ENCODE measurements at places on chromosomes 6 and 20.
A peak's percentile ranks its signal among the peaks of the same experiment; 100 is the strongest.

DNA sequence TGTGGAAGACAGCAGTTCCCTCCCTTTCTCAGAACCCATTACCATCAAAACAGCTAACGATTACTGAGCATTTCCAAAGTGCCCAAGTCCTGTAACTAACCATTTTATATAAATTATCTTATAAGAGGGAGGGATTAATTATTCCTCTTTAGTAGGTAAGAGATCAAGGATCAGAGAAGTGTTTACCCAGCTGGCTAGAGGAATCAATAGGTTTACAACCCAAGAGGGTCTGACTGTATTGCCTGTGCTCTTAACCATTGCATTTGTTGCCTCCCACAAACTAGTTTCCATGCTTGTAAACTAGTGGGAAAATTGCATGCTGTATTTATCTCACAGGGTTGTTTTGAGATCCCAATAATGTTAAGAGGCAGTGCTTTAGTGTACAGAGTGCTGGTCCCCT is 3.7 kb upstream of the DBNDD2 start:
- no peak for DNase-seq

- no peak for DNase-seq
Observed at GRCh38 chr20:64040231-64041039, 4.5 kb downstream of the C20orf204 start.

- DNase-seq = no peak
Observed at GRCh38 chr20:20020908-20021307, 3.7 kb downstream of the NAA20 start.

GRCh38 chr6:113414511-113414910 is 442.6 kb upstream of the MARCKS start:
- DNase-seq = no peak

DNA sequence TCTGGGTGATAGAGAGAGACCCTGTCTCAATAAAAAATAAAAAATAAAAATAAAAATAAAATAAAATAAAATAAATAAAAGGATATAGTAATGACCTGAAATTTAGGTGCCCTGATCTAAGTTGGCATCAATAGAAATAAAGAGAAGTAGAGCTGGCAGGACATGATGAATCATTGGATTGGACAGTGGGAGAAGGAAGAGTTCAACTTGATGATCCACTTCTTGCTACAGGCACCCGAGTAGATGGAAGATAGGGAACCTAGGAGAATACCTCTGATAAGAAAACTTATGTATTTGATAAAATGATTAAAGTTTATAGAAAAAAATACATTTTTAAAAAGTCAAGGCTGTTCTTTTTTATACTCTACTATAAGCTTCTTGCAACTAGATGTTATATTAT is 79.0 kb downstream of the ADTRP start:
- no peak for DNase-seq

- DNase-seq = no peak
Observed at GRCh38 chr6:87575423-87575822, 14.4 kb downstream of the RARS2 start.

- no peak for DNase-seq
Observed at GRCh38 chr6:90274451-90275030, 22.1 kb downstream of the BACH2 start.

GRCh38 chr6:88808381-88808780 is 155.0 kb downstream of the RNGTT start:
- DNase-seq = no peak

- DNase-seq = no peak
Observed at GRCh38 chr6:147787417-147787816, 278.9 kb downstream of the SAMD5 start.

DNA sequence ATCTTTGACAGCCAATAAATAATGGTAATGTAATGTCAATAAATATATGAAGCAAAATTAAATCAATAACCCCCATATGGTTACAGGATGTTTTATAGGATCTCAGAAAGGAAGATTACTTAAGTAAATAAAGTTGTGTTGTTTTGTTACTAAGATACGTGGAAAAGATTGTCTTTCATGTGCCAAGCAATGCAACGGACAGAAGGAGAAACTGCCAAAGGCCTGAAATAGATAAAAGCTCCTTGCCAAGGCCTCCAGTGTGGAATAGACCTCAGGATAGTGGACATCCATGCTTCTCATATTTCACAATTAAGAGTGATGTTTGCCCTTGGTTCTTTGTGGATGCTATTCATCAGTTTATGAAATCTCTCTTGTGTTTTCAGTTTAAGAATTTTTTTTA is 16.4 kb upstream of the FNDC1 start:
- DNase-seq = no peak

DNA sequence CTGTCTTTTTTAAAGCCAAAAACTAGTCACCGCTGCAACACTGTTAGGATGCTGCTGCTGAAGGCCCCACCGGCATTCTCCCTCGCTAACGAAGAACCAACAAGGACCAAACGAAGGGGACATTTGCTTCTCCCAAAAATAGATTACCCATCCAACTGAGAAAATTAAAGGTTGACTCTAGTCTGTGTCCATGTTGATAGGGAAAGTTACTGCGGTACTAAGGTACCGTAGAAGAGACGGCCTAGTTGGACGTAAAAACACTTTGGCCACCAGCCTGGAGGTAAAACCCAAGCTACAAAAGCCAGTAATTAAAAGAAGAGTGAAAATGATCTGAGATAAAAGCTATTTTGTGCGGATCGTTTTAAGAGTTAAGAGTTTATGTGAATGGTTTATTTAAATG is 11.8 kb upstream of the FOXF2 start:
- DNase-seq = peak; percentile 7

GRCh38 chr6:65631711-65632110 is 75.3 kb downstream of the EYS start:
- DNase-seq = no peak

DNA sequence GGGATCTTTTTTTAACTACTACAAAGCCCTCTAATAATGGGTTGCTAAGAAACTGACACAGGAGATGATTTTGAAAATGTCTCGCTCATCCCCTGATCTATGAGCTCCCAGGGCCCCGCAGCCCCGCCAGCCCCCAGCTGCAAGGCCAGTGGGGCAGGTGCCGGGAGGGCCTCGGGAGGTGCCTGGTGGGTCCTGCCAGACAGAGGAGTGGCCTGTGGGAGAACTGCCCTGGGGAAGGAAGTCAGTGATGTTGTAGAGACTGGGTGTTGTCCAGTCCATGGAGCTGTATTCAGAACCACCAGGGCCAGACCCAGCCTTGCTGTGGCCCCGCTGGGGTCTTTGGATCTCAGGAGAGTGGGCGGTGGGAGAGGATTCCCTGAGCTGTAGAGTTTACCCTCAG is 258.7 kb downstream of the TAF4 start:
- DNase-seq = no peak

DNA sequence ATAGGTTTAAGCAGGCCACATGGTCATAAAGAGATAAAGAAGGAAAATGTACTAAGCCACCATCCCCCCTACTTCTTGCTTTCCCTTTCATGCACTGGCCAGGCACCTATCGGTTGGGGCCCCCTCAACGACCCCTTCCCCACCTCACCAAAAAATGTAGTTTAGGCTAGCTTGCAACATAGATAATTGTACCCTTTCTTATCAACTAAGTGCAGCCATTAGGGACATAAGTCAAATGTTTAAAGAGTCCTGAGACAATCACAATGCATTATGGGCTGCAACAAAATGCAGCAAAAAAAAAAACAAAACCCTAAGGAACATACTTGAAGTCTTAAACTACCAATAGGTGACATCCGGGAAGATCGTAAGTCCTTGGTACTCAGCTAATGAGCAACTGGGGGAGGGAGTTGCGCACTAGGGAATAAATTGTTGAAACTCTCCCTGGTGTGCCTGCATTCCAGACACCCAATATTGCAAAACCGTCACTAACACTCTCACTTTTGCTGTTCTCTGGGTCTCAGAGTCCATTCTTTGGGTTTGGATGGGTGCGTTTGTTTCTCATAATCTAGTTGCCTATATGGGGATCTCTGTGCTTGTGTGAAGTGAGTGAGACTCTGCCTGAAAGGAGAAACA is 12.4 kb upstream of the HLA-G start:
- peak; percentile 37 for DNase-seq

GRCh38 chr6:159217595-159218275 is 48.5 kb downstream of the FNDC1 start:
- DNase-seq = no peak

DNA sequence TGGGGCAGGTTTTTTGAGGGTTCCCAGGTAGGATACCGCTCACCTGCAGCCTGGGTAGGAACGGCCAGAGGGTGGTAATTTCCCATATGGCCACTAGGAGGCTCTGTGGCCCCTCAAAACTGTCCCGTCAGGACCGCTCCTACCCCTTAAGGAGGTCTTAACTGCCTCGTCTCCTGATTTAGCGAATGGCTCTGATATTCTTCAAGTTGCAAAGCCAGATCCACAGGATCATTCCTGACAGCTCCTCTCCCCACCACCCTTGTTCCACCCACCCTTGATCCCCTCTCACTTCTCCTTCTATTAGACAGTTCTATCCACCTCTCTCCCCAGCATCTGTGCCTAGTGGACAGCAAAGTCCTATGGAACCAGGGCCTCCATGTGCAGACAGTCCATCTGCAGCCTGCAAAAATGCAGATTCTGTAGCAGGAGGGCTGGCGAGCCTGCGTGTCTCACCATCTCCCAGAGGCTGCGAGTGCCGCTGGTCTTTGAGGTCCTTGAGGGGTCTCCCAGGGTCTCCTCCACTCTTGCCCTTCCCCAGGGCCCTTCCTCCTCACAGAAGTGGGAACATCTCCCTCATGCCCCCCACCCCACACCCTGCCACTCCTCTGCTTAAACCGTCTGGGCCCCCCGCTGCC is 34.3 kb upstream of the ZBP1 start:
- DNase-seq = peak; percentile 81

DNA sequence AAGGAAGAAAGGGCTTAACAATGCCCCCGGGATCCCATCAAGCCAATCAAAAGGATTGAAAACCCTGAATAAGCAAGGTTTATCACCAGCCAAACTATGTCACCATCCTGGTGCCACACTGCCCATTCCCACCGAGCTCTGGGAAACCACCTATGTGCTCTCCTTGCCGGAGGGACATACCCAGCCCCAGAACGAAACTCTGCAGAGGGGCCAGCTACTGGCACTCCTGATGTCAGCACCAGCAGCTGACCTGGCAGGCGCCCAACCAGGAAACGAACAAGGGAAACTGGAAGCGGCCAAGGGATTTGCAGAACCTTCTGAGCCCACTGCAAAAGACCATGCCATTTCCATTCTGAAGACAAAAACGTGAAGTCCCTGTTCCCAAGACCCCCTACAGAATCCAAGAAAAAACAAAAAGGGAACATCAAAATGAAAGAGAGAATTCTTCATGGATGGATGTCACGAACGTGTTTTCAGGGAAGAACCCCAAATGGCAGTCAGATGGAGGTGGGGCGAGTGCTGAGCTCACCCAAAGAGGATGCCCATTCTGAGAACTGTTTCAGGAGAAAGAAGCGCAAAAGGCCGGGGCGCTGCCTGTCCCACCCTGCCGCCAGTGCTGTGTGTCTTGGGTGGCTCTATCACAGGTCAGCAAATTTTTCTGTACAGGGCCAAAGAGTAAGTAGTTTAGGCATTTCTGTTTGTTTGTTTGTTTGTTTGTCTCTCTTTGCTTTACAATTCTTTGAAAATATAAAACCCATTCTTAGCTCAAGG is 305.2 kb downstream of the ESR1 start:
- no peak for DNase-seq

DNA sequence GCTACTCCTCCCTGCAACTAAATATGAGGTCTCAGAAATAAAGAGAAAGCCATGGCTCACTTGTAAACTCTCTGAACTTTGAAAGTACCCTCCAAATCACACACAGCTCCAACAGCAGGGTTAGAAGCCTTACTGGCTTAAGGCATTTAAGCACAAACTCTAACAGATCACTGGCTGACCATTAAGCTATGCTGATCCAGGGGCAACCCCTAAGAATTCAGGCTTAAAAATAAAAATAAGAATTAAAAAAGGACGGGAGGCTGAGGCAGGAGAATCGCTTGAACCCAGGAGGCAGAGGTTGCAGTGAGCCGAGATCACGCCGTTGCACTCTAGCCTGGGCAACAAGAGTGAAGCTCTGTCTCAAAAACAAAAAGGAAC is 21.8 kb downstream of the HLA-E start:
- no peak for DNase-seq

- no peak for DNase-seq
Observed at GRCh38 chr6:100353276-100354015, 111.3 kb downstream of the SIM1 start.

DNA sequence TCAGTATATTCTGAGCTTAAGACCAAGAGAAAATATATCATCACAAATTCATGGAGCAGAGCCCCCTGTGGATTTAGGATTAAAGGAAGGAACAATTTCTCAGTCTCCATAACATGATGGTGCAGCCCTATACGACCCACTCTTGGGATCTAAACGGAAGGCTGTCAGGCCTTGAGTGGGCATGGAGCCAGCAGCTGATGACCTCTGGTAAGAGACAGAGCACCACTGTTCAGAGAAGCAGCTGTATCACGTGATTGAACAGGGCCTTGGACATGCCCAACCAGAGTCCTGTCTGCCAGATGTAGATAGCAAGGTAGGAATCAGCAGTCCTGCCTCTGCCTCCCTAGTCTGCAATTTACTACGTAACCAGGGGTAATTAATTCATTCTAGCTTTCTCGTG is 259.4 kb upstream of the POU3F2 start:
- DNase-seq = no peak

GRCh38 chr6:135088818-135089809 is 34.5 kb upstream of the HBS1L start:
- DNase-seq = no peak

GRCh38 chr6:14397518-14397901 is 279.9 kb downstream of the CD83 start:
- no peak for DNase-seq

DNA sequence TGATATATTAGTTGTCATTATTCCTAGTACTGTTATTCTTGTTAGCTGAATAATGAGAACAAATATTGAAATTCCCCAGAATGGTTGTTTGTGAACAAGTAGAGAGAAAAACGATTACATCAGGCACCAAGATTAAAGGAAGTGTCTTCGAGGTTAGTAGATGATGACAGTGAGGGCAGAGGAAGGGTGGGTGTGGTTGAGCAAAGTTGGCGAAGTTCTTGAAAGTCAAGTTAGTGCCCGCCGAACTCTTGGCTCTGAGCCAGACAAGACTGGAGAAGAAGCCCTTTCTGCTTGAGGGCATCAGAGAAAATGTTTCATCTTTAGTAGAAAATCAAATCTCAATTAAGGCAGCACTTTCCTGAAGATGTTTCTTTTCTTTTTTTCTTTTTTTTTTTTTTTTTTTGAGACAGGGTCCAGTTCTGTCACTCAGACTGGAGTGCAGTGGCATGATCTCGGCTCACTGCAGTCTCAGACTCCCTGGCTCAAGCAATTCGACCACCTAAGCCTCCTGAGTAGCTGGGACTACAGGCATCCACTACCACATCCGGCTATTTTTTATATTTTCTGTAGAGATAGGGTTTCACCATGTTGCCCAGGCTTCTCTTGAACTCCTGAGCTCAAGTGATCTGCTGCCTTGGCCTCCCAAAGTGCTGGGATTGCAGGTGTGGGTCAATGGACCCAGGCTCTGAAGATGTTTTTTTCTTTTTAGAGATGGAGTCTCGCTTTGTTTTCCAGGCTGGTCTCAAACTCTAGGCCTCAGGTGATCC is 77.1 kb downstream of the SGK1 start:
- DNase-seq = no peak

DNA sequence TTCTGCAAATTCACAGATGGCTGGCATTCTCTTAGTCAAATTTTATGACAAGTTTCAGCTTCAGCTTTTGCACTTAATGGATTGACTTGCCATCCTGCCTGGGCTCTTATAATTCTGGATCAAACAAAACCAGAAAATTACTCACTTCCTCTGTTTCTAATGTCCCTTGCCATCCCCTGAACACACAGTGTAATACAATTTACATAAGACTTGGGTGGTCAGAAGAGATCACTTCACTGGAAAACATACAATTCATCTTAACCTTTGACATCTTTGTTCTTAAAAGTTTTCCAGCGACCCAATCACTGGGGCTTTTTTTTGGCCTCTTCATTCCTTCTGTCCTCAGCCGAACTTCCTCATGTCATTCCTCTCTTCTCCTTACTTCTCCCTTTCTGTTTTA is 199.0 kb downstream of the ARHGAP18 start:
- DNase-seq = no peak
